ENCODE measurements at places on chromosomes 7 and 10.

- ATAC-seq, result no peak
These were observed 448.1 kb downstream of the GATA3 start for GRCh38 chr10:8502573-8502972.

- ATAC-seq, result no peak
These were observed 203.4 kb downstream of the PHTF2 start for GRCh38 chr7:78002021-78002420.

DNA sequence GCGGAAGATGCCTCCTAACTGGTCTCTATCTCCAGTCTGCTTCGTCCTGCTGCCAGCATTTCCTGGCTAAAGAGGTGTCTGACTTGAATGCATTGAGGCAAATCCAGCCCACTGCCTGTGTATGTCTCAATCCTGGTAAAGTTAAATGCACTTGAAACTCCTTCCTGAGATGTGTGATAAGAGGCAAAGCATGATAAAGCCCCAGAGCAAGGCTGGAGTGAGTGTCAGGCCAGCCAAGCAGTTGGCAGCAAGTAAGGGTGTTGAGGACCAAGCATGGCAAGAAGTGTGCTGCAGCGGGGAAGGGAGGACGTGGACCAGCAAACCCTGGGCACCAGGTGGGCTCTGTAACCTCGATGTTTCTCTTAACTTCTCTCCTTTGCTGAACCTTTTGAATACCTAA is 29.1 kb downstream of the LRRC18 start:
- no peak for ATAC-seq

GRCh38 chr10:95758351-95759025 is 2.5 kb downstream of the ENTPD1 start:
- ATAC-seq, result peak; percentile 55

GRCh38 chr10:111516144-111516543 is 439.3 kb downstream of the ADRA2A start:
- no peak for ATAC-seq

- no peak for ATAC-seq
These were observed 45.4 kb downstream of the NT5C2 start for GRCh38 chr10:103147645-103148044.

DNA sequence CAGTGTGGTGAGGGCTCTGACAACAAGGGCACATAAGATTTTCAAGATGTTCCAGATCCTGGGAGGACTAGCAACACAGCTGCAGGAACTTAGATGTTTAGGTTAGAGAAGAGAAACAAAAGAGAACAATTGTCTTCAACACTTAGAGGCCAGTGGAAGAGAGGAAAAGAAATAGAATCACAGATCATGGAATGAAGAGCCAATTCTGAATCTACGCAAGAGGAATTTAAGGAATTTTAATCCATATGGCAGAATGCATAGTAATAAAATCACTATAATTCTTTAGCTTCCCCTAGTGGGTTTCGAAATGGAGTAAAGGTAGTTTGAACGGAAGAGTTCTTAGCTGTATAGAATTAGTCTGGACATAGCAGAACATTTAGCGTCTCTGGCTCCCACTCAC is 114.6 kb upstream of the LRRTM3 start:
- no peak for ATAC-seq

DNA sequence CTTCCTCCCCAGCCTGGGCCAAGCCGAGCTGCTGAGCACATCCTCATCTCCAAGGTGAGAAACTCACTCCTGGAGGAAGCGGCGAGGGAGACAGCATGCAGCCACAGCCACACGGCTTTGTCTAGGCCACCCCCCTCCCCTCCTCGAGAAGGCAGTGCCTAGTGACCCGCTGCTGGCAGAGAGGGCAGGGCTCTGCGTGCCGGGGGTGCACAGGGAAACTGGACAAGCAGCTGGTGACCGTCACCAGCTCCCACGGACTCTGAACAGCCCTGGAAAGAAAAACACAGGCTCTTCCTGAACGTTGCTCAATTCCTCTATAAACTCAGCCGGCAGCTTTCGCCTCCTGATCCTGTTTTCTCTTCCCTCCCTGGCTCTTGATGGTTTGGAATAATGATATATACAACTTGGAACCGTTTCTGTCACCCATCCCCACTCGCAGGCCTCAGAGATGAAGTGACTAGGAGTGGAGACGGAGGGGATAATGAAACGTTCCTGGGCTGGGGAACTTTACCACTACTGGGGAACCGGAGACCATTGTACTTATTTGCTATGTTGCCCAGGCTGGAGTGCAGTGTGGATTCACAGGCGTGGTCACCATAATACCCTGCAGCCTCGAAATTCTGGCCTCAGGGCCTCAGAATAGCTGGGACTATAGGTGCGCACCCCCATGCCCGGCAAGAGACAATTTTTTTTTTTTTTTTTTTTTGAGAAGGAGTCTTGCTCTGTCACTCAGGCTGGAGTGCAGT is 19.3 kb downstream of the PAPOLB start:
- ATAC-seq, result no peak

- no peak for ATAC-seq
These were observed 15.6 kb downstream of the CNNM1 start for GRCh38 chr10:99344715-99345114.

DNA sequence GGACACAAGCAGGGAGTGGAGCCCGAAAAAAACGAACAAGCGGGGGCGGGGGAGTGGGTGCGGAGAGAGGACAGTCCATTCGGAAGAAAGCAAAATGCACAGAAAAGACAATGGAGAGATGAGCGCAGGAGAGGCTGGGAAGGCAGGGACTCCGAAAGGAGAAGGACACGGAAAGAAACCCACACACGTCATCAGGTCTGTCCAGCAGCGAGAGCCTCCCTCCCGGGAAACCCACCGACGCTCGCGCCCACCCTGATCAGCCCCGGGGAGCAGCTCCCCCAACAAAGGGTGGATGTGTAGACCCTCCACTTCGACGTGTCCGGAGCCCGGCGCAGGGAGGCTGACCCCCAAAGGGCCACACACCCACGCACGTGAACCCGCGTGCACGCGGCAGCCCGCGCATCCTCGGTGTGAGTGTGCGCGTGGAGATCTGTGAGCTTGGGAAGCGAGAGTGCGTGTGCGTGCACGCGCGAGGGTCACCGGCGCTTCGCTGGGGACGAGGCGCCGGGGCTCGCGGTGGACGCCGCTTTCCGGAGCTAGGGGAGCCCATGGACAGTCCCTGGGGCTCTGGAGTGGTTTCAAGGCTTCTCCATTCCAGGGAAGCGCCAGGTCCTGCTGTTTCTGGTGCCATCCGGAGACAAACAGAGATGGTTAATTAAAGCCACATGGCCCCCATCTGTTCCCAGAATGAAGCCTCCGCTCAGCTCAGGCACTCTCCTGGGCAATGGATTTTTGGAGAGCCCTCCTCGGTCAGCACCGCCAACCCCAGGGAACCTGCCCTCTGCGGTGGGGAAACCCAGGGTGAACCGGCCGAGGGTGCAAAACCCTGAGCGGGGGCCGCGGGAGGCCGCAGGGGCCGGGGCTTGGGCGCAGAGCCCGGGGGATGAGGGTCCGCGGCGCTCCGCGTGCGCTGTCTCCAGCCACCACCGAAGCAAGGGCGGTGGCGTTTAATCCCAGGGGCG is 916 bp downstream of the LAMB1 start:
- ATAC-seq, result no peak

- ATAC-seq, result no peak
These were observed 3.1 kb upstream of the AP5Z1 start for GRCh38 chr7:4772306-4772705.

GRCh38 chr10:47454780-47455058 is 29.2 kb downstream of the ANXA8 start:
- ATAC-seq, result no peak

GRCh38 chr7:28211006-28211405 is 30.4 kb upstream of the JAZF1 start:
- ATAC-seq, result no peak

- no peak for ATAC-seq
These were observed 30.4 kb downstream of the PRPF18 start for GRCh38 chr10:13617116-13617515.

DNA sequence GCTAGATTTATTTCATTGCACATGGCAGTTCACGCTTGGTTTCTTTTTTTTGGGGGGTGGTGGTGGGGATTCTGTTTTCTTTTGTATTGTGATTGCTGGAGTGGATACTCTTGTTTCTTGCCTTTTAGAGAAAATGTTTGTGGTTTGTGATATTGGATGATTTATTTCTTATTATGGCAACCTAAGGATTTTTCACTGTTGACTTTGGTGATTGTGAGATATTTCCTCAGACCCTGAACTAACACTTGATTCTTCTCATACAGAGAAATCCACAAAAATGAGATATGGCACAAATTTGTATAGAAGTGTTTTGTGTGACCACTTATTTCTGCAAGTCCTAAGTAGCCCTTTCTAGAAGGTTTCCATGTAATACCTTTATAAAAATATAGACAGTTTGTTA is 871.1 kb downstream of the LRMDA start:
- no peak for ATAC-seq

GRCh38 chr7:110592557-110592956 is 498.4 kb upstream of the LRRN3 start:
- ATAC-seq, result no peak

DNA sequence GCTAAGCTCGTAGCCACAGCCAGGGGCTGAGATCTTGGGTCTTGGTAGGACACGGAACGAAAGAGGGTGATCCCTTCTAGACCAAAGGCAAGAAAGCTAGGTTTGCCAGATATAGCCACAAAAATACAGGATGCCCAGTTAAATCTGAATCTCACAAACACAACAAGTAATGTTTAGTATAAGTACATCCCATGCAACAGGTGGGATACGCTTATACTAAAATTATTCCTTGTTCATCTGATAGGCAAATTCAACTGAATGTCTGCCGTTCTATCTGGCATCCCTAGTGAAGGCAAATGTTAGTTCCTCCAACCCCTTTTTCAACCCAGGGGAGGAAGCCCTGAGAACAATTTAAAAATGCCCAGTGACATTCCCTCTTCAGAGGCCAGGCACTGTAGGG is 131.1 kb upstream of the MGMT start:
- ATAC-seq, result no peak

DNA sequence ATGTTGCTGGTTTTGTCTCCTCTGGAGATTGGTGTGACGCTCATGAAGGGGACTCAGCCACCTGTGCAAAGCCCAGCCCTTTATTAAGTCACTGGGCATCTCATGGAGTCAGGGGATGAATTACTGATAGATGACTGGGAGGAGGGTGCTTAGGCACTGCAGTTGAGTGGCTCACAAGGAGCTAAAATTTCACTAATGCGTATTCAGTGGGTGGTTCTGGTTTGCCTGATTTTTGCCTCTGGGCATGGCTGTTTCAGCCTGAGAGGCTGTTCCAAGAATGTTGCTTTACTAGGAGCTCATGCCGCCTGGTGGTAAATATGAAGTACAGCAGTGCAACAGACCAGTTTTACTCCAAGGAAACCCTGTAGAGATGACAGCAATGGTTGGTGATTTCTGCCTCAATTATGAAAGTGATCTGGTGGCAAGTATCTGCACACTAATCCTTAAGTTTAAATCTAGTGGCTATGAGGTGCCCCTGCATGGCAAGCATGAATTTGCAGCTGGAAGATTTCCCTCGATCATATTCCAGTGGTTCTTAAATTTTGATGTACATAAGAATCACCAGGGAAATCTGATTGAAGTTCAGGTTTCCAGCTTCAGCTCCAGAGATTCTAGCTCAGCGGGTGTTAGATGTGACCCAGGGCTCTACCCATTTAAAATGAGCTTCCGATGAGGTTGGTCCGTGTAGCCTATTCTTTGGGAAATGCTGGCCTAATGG is 19.9 kb downstream of the ACTA2 start:
- ATAC-seq, result peak; percentile 68

- ATAC-seq, result no peak
These were observed 190.7 kb upstream of the GPR26 start for GRCh38 chr10:123475466-123475865.

DNA sequence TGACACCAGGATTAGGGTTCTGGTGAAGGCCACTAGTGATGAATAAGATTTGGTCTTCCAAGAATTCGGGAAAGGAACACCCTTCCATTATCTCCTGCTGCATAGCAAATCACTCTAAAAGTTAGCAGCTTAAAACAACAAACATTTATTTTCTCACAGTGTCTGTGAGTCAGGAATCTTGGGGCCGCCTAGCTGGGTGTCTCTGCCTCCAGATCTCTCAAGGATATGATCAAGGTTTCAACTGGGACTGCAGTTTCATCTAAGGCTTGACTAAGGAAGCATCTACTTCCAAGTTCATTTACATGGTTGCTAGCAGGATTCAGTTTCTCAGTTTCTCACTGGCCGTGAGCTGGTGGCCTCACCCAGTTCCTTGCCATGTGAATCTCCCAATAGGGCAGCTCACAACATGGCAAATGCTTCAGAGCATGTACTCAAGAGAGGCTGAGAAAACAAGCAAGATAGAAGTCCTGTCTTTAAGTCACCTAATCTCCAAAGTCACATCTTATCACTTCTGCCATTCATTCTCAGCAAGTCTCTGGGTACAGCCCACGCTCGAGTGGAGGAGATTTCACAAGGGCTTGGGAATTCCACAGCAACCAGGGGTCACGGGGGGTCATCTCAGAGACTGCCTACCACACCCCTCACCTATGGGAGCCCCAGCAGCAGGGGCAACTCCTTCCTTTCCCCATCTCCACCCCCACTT is 26.8 kb downstream of the TLX1 start:
- no peak for ATAC-seq

GRCh38 chr10:76089556-76090180 is 658.2 kb downstream of the LRMDA start:
- no peak for ATAC-seq

- no peak for ATAC-seq
These were observed 164.1 kb upstream of the CDCA7L start for GRCh38 chr7:22109761-22110160.

- peak; percentile 71 for ATAC-seq
These were observed 99.1 kb upstream of the PDGFA start for GRCh38 chr7:618539-619367.

DNA sequence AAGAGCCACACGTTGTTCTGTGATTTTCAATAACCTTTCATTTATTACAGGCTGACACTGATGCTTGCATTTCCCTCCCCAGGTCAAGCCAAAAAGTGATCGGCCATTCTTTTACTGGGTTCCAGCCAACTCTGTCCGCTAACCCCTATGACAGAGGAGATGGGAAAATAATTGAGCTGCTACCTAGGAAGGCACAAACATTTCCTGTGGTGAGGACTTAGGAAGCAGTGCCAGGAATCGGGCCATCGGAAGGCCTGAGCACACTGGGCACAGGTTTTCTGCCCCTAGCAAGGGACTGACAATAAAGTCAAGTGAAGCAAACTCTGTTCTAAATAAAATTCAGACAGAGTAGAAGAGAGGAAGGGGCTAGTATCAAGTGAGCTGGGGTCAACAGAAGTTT is 313.0 kb upstream of the AOAH start:
- no peak for ATAC-seq

DNA sequence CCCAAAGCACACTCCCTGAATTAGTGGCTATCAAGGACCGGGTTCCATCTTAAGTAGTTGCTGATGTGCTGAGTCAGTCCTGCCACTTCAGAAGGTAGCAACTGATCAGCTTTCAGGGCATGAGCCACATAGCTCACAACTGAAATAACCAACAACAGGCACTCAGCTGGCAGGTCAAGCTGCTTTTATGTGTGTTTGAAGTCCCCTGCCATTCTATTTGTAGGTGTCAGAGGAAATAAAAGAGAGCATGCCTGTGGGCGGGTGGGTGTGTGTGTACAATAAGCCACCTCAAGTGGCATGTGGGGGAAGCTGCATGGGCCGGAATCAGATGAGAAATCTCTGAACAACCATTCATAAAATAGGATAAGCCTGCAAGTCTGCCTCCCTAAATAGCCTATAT is 114.3 kb upstream of the YAE1 start:
- ATAC-seq, result no peak

All from activated CD4-positive, CD25-positive, alpha-beta regulatory T cell treated with anti-CD3 and anti-CD28 coated beads, Interleukin-2, amount 50 U/mL, for 24 hours (primary cell).